ENCODE measurements at places on chromosomes 3 and 15. TPM values are rescaled to one million over a fixed set of nuclear protein-coding genes. Genes with fewer than 3 reads are reported as not detected.

The SLC22A13 gene
- not detected for total RNA-seq

The GOLGA8T gene
- not detected for total RNA-seq

The COPG1 gene
- 61.7 TPM for total RNA-seq

The CIB2 gene
- total RNA-seq, result 1.9 TPM

The DISP2 gene
- total RNA-seq, result under 0.01 TPM

The BSN gene
- under 0.01 TPM for total RNA-seq

The CRYGS gene
- total RNA-seq, result 0.21 TPM

The EHHADH gene
- total RNA-seq, result under 0.01 TPM

The GOLGA6L4 gene
- total RNA-seq, result 0.42 TPM

The SPESP1 gene
- total RNA-seq, result 0.21 TPM

The PLIN1 gene
- total RNA-seq, result under 0.01 TPM

The HESX1 gene
- 0.52 TPM for total RNA-seq

The TTC23 gene
- total RNA-seq, result 0.10 TPM

All from mononuclear cell (primary cell).